ENCODE measurements at places on chromosomes 1 and 21.

DNA sequence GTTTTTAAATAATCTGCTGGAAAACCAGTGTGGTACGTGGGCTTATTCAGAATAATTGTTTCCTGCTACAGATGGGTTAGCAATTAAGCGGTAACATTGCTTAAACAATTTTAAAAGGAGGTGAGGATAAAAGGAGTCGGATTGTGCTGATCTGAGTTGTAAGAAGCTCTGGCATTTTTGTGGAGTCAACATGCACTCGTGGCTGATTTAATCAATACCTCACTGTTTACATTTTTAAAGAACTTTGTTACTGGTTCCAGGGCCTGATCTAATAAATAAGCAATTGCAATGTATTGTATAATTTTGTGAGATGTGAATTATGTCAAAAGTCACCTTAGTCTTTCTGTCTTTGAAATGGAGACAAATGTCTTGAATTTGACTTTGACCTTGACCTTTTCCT is 474.0 kb downstream of the SETD4 start:
- no peak for DNase-seq

GRCh38 chr1:9311029-9311428 is 18.3 kb downstream of the SPSB1 start:
- DNase-seq = peak; percentile 46

- DNase-seq = no peak
Observed at GRCh38 chr1:233543338-233544255, 70.3 kb upstream of the KCNK1 start.

GRCh38 chr1:221440658-221441057 is 301.2 kb downstream of the DUSP10 start:
- DNase-seq = peak; percentile 24

DNA sequence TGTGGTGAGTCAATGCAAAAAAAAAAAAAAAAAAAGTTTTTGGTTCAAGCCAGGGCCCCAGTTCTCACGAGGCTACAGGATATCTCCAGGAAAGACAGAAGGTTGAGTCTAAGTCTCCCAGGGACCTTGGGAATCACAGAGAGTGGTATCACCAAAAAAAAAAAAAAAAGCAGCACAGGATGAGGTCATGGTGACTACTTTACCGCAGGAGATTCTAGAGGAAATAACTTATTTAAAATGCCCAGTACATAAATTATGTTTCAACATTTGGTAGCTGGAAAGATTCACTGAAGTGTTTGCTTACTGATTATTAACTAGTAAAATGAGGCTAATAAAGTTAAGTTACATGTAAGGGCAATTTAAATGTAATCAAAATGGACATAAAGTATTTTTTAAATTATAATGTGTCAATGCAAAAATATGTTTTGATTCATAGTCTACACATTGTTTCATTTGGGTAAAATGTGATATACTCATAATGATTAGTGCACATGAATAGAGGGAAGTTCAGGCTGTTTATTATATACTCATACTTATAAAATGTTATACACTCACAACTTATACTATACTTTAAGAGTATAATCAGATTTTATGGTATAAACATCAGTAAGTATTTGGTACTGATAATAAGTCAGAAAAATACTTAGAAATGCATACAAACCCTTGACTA is 84.1 kb downstream of the PLPPR5 start:
- DNase-seq = no peak

GRCh38 chr1:229495782-229496181 is 12.4 kb downstream of the NUP133 start:
- DNase-seq = no peak

GRCh38 chr1:235421751-235422150 is 54.5 kb downstream of the TBCE start:
- DNase-seq = no peak

DNA sequence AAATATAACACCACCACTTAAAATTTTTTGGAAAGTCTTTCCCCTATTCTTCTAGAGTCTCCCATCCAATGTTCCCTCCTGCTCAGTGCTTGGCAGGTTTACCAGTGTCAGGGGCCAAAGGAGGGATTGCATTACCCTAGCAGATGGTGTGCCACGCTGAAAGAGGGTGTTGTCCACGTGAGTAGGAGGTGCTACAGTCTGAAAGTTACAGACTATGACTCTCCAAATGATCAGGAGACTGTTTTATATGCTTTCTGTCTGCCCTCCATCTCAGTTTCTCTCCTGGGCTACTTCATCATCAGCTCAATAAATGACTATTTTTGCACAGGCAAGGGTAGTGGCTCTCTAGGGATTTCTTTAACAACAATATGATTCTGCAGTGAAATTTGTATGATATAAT is 31.3 kb upstream of the ANGPTL7 start:
- DNase-seq = no peak

- no peak for DNase-seq
Observed at GRCh38 chr1:116664978-116665371, 2.6 kb downstream of the IGSF3 start.

GRCh38 chr1:117810553-117810952 is 118.9 kb downstream of the GDAP2 start:
- no peak for DNase-seq

- no peak for DNase-seq
Observed at GRCh38 chr1:170863621-170864020, 71.7 kb upstream of the MROH9 start.

GRCh38 chr1:185488808-185489207 is 171.8 kb upstream of the IVNS1ABP start:
- no peak for DNase-seq

DNA sequence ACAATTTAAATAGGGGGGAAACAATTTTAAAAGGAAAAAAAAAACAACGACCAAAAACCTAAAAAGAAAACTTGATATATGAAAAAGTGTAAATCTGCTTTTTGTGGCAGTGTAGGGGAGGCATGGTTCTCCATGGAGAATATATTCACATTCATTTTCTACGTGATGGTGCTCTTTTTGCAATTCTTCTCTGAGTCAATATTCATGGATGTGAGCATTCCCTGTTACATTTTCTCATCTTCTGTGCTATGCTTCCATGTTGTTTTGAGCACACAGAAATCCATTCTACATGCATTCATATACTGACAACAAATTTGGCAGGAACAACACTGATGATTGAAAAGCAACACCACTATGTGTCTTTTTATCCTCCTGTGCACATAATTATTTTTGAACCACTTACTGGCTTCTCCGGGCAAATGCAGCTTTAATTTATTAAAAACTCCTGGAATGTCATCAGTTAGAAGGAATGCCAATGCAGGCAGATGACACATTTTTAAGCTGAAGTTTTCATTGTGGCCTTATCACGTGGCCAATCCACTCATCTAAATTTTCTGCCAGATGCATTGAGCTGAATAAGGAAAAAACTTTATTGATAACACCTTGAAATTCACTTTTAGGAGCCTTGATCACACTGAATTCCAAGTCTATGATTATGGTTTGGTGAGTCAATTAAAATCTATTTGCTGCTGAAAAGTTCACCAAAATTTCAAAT is 590.6 kb downstream of the NUF2 start:
- no peak for DNase-seq

GRCh38 chr1:212470059-212470458 is 37.3 kb downstream of the NENF start:
- DNase-seq = peak; percentile 86

GRCh38 chr1:27122652-27123051 is 32.3 kb downstream of the SLC9A1 start:
- DNase-seq = peak; percentile 14

DNA sequence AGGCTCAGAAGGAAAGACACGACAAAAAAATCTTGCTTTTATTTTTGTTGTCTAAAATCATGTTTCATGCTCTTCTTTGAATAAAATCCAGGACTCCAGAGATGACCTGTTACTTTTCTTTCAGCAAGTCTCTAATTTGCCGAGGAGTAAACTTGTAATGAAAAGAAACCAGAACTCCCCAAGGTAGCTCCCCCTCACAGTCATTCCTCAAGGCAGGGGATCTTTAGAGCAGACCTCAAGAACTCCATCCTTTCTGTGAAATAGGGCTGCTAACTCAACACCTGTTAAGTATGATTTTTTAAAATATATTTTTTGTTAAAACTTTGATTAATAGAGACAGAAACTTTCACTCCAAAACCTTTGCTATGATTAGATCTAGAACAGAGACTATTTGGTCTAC is 82.7 kb upstream of the ABCD3 start:
- DNase-seq = no peak

GRCh38 chr1:8122477-8123407 is 96.6 kb upstream of the ERRFI1 start:
- DNase-seq = no peak

DNA sequence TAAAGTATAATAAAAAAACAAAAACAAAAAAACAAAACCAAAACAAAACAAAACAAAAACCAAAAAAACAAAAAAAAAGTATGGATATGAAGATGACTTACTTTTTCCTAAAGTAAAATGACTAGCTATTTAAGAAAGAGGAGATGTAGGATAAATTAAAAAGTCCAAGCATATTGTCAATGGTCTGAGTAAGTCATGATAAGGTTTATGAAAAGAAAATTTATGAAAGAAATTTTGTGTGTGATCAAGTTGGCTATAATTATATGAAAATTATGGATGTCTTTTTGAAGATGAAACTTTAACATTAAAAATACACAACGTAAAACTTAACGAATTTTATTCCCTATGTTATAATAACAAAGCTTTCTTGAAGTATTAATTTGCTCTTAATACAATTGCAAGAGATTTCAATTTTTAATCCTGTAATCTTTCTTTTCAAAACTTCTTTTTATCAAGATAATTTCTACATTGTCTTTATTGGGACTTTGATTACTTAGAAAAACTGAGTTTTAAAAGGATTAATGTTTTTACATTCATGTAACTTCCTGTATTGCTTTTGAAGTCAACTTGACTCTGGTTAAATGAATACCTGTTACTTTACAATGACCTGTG is 200.9 kb upstream of the IVNS1ABP start:
- DNase-seq = no peak

DNA sequence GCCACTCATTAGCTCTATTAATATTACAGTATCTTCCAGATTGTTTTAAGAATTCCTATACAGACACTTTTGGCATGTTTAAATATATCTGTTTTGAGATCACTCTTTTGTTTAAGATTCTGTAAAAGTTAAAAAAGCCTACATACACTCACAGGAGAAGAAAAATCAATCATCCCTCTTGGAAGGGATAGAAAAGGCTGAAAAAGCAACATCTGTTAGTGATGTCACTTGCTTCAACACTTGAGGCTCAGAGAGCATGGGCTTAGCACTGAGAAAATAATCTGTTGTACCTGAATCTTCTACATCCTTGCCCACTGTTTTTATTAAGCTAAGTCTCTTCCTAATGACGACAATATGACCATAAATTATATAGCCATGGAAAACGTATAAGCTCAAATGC is 127.0 kb downstream of the ZP4 start:
- no peak for DNase-seq

GRCh38 chr1:213844632-213845031 is 143.1 kb upstream of the PROX1 start:
- no peak for DNase-seq

DNA sequence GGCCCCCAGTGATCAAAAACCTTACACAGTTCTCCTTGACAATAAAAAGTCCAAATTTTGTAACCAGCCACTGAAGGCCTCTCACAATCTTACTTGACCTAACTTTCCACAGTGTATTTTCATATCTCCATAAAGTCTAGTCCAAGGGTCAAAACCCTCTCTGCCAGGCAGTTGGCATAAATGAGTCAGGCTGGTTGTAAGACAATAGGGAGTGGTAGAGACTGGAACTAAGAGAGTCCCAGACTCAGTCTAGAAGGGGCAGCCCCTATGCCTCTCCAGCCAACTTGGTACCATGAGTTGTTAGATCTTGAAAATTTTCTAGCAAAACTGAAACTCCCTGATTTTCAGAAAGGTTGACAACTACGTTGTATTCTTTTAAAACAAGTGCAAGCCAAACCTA is 21.0 kb downstream of the KIF21B start:
- no peak for DNase-seq

- DNase-seq = no peak
Observed at GRCh38 chr1:67711855-67712212, 26.8 kb downstream of the GADD45A start.

GRCh38 chr1:48524892-48525467 is 53.0 kb upstream of the SPATA6 start:
- peak; percentile 54 for DNase-seq

GRCh38 chr1:199282751-199283305 is 644.0 kb downstream of the PTPRC start:
- DNase-seq = no peak

- no peak for DNase-seq
Observed at GRCh38 chr1:216073793-216074595, 349.3 kb downstream of the USH2A start.

DNA sequence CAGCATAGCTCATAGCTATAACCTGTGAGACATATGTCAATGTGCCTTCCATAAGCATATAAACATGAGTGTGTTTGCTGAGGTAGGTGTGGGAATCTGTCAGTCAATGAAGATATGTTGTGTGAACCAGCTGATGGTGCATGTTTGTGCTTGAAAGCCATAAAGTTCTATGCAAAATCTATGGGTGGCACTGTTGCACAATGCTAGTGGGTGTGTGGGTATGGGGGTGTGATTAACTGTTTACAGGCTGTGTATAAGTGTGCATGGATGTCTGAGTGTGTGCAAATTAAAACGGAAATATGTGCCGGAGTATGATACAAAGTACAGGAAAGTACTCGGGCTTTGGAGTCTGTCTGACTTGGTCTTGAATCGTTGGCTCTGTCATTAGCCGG is 1.0 kb upstream of the ATP2B4 start:
- peak; percentile 68 for DNase-seq

DNA sequence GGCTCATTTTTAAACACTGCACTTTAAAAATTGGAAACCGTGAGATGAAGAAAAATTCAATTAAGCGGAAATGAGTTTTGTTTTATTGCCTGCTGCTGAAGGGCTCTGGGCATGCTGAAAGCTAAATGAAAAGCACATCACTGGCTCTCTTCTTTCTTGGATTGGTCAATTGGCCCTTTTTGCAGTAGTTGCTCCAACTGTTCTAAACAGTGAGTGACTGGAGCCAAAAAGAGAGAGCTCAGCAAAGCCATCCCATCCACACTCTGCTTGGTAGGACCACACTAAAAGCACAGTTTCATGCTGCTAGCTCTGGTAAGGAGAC is 48.1 kb downstream of the LHX4 start:
- DNase-seq = no peak

DNA sequence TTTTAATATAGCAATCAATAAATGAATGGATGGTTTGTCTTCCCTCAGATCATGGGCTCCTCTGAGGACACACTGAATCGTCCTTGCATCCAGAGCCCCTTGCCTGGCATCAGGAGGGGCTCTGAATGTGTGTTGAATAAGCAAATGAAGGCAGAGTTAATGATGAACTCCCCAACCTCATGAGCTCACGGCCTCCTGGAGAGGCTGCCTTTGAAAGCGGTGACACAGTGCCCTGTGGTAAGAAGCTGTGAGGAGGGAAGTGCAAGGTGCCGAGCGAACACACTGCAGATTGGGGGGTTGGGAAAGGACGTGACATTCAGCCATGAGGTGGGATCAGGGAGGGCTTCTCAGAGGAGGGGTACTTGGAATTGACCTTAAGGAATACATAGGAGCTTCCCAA is 3.2 kb upstream of the PARS2 start:
- DNase-seq = no peak

DNA sequence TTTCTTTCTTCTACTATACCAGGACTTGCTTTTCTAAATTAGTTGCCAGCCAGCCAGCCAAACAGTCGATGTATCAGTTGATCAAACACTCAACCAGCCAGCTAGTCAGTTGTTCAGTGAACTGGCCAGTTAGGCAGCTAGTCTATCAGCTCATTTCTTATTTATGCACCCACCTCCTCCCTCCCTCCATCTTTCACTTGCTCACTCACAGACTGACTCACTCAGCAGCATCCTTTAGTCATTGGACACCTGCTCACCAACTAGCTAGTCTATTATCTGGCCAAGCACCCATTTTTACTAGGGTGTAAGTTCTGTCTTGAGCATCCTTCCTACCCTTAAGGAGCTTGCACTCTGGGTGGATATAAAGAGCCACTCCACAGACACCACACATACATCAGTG is 5.9 kb upstream of the SPRR4 start:
- DNase-seq = no peak
